ENCODE measurements at places on chromosomes 11 and 22.
A peak's percentile ranks its signal among the peaks of the same experiment; 100 is the strongest.

- DNase-seq, result no peak
Observed at GRCh38 chr11:20443596-20443995, 56.1 kb downstream of the PRMT3 start.

GRCh38 chr11:27786331-27786730 lies 86.1 kb upstream of the BDNF start:
- no peak for DNase-seq

DNA sequence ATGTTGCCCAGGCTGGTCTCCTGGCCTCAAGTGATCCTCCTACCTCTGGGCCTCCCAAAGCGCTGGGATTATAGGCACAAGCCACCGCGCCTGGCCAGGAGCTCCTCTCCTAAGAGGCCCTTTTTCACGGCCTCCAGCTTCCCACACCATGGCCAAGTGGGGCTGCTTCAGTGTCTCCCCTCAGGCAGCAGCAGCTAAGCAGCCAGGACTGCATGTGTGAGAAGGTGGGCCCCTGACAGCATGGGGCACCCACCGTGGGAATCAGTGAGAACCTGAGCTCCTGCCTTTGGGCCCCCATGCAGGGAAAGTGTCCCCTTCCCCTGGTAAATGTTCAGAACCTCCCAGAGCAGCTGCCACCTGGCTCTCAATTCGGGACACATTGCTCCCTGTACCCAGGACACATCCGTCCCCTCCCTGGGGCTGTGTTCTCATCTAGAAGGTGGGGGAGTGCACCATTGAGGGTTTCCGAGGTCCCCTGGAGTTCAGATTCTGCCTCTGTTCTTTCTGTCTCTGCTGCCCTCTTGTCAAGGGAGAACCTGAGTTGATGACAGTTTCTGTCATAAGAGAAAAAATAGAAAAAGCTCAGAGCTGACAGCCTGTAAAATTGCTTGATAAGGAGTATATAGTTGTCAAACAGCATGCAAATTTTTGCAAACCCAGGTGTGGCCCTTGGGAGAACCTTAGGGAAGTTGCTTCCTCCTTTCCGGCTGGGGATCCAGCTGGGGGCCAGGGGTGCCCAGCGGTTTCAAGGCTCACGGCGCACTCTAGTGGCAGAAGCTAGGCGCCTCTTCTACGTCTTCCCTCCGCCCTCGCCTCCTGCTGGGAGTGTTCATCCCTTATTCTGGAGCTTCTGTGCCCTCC lies 29.7 kb downstream of the FAM83F start:
- DNase-seq, result peak; percentile 57

DNA sequence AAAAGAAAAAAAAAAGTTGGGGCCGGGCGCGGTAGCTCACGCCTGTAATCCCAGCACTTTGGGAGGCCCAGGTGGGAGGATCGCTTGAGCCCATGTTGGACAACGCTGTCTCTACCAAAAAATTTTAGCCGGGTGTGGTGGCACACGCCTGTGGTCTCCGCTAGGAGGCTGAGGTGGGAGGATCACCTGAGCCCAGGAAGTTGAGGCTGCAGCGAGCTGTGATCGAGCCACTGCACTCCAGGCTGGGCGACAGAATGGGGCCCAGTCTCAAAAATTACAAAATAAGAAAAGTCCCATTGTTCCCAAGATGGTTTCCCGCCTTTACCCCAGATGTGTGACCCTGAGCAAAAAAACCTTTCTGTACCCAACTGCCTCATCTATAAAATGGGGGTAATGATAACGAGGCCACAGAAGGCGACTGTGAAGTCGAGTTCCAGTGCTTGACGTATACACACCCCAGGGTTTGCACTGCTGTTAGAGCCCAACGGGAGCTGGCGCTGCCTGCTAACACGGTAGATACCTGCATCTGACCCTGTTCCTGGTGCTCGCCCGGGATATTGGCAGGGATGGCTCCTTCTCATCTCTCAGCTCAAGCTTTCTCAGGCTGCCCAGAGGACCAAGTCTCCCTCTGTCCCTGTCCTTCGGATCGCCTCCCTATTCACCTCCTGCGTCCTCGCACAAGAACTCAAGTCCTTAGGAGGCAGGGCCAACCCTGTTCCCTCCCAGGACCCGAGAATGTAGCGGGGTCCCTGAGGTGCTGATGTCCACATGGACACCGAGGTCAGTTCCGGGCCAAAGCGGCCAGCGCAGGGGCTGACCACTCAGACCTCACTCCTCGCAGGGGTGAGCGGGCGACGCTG lies 1.1 kb upstream of the RPLP2 start:
- no peak for DNase-seq

DNA sequence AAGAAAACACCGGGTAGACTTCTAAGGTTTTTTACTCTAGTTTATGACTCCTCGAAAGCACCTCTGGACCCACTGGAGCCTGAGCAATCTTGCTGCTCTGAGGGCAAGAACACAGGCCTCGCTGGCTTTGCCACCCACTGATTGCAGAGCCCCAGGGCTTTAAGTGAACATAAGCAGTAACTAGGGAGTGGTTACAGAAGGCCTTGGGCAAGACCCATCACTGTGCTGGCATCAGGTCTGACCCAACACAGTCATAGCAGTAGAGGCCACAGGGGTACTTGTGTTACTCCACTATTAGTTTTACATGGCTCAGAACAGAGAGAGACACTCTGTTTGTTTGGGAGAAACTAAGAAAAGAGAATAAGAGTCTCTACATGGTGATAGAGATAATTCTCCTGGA lies 684.5 kb downstream of the FAM181B start:
- DNase-seq, result no peak

DNA sequence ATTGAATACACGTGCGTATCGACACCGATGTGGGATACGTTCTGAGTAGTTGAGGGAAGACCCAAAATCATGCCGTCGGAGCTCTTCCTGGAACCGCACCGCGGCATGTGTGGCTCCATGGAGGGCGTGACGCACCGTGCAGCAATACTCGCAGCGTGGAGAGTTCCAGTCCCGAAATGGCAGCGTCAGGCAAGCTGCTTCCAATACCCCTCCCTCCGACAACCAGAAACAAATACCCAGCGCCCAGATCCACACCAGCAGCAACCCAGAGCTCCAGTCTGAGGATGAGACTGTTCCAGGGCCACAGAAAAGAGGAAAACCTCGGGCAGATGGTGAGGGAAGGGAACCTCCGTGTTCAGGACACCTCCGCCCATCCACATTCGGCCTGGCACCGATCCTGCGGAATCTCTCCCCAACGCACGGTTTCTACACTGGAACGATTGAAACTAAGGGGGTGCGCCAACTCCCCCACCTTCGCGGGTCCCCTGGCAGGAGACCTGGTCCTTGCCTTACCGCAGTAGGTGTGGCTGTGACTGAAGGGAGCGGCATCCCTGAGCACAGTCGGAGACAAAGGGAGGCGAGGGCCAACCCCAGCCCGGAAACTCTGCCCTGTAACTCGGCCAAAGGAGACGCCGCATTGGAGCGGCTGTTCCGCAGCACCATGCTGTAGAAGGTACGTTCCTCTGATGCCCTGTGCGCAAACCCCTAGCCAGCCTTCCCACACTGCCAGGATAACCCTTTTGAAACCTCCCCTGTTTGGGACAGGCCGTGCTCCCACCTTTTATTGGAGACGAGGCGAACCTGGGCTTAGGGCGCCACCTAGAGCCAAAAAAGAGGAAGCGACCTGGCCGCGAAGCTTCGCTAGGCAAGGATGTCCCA lies 28.2 kb downstream of the DBX1 start:
- no peak for DNase-seq

DNA sequence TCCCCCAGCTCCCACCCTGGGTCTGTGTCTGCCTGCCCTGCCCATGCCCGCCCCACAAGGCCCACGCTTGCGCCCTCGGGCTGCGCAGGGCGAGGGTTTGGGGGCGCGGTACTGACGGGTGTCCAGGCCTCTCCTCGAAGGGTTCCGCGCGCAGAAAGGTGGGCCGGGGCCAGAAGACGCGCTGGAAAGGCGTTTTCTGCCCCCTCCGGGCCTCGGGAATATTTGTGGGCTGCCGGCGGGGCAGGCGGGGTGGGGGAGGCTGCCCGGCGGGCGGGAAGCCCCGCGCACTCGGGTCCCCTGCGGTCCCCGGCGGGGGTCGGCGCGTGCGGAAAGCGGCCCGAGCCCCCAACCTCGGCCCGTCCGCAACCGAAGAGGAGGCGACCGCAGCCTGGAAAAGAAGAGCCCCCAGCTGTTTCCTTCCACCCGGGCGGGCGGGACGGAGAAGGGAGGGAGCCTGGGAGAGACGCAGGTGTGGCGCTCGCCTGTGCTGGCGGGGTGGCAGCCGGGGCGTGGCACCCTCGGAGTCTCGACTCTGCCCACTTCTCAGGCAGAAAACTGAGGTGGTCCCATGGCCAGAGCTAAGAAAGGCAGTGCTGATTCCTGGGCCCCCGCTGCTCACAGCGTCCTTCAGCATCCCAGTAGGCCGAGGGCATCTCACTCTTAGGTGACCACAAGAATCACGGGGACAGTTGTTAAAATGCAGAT lies 59.0 kb downstream of the THAP12 start:
- DNase-seq, result no peak

All from naive thymus-derived CD8-positive, alpha-beta T cell (primary cell).